ENCODE measurements at places on chromosomes 2 and 18. TPM values are rescaled to one million over a fixed set of nuclear protein-coding genes. Genes with fewer than 3 reads are reported as not detected.
A peak's percentile ranks its signal among the peaks of the same experiment; 100 is the strongest.

COL4A3 gene
- polyA plus RNA-seq = not detected

ADAM23 gene
- polyA plus RNA-seq = 0.67 TPM

OSR1 gene
- not detected for polyA plus RNA-seq

CYP27C1 gene
- not detected for polyA plus RNA-seq

UBE2E3 gene
- 50.8 TPM for polyA plus RNA-seq

FOXI3 gene
- not detected for polyA plus RNA-seq

FHL2 gene
- polyA plus RNA-seq = 1.6 TPM

FAM237A gene
- not detected for polyA plus RNA-seq

- no peak for DNase-seq
- H3K4me1 ChIP-seq = no peaks in the 10 kb centered on the region
- peaks cover 3% of the 10 kb centered on the region for H3K27me3 ChIP-seq
- no peak overlapping the region for H3K4me3 ChIP-seq
Measured at GRCh38 chr2:23330214-23330613, 54.8 kb upstream of the KLHL29 start.

DNA sequence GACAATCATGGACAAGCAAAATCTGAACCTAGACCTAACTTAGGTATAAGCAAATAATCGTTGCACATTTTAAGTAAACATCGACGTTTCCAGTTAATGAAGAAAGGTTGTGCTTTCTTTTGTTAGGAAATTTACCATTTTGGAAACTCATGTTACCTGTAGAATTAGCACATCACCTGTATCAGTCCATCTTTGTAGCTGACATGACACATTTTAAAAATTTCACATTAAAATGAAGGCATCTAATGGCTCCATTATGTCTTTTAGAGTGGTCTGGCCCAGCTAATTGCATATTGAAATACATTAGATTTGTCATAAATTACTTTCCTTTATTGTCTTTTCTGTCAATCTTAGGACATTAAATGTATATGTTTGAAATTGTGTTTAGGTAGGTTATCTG lies 119.0 kb upstream of the MGAT5 start:
- peaks cover 10% of the 10 kb centered on the region for H3K4me1 ChIP-seq
- H3K27me3 ChIP-seq = no peaks in the 10 kb centered on the region
- no peak for DNase-seq
- no peak overlapping the region for H3K4me3 ChIP-seq

DNA sequence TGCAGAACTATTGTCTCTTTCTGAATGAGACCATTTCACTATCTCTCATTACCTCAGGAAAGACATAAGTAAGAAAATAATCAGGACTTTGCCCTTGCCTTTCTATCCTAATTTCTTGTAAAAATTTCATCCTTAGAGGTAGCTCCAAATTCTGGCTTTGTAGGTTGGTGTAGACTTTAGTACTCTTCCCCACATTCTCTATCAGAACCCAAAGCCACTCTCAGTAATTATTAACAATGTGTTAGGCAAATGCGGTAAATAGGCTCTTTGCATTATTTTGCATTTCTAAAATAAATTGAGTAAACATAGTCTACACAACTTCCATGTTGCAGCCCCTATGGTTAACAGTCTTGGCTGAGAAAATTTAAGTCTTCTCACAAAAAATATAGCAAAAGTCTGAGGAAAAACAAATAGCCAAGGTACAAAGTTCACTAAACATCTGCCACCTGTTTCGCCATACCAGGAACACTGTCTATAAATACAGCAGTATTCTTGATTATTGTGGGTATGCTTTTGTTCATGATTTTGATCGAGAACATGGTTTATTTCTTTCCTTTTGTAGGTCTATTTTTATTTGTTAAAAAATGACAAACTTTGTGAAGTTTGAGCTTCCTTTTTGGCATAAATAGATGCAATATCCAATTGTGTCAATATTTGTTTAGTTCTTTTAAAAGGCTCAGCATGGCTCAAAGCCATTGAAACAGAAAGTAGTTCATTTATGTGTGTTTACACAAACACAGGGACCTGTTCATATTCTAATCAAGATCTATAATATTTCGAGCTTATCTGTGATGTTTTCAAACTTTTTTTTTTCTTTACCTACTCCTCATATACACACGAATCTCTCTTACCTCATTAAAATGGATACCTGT lies 1061.5 kb downstream of the CNTNAP5 start:
- no peak for DNase-seq
- no peak overlapping the region for H3K4me3 ChIP-seq
- H3K27ac ChIP-seq = no peak overlapping the region
- no peaks in the 10 kb centered on the region for H3K27me3 ChIP-seq

- H3K4me1 ChIP-seq = no peaks in the 10 kb centered on the region
- H3K27ac ChIP-seq = no peak overlapping the region
- DNase-seq = peak; percentile 27
Measured at GRCh38 chr2:118032169-118033013, 18.5 kb upstream of the CCDC93 start.

DNA sequence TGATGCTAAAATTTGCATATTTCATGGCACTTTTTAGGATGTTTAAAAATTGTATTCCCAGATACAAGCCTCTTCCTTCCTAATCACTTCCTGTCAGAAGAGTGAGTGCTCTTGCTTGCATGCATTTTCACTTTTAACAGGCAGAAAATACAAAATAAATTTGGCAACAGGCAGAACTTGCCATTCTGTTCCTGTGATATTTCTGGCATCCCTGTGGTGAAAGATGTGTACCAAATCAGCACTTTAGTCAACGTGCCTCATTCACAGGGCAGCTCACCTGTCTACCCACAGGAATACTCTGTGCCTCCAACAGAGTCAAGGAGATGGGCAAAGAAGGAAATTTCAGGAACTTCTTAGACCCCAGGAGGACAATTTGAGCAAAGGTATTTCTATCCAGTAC lies 360.9 kb downstream of the AKAIN1 start:
- no peaks in the 10 kb centered on the region for H3K27me3 ChIP-seq
- no peaks in the 10 kb centered on the region for H3K4me1 ChIP-seq
- H3K27ac ChIP-seq = no peak overlapping the region

GRCh38 chr2:183019718-183020442 lies 18.4 kb downstream of the NCKAP1 start:
- no peaks in the 10 kb centered on the region for H3K27me3 ChIP-seq
- no peak overlapping the region for H3K27ac ChIP-seq
- DNase-seq = no peak
- no peak overlapping the region for H3K4me3 ChIP-seq

- no peaks in the 10 kb centered on the region for H3K4me1 ChIP-seq
- no peaks in the 10 kb centered on the region for H3K27me3 ChIP-seq
- no peak for DNase-seq
- no peak overlapping the region for H3K27ac ChIP-seq
- H3K36me3 ChIP-seq = no peaks in the 10 kb centered on the region
- no peak overlapping the region for H3K4me3 ChIP-seq
Measured at GRCh38 chr18:10900435-10900834, 248.9 kb downstream of the PIEZO2 start.

DNA sequence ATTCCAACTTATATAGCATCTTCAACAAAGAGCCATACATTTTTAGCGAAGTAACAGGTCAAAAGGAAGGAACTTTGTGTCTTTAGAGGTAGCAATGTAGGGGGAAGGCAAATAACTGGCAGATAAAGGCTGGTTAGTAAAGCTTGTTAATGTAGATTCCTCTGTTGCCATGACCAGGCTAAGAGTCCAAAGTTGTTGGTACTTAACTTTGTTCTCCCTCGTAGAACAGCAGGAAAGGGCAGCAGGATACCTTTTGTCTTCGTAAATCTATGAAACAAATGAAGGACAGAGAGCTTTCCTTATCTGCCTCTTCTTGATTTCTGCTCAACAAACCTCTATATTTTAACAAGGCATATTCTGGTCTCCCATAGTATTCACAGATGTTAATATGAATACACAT lies 18.6 kb downstream of the ZBTB14 start:
- H3K4me1 ChIP-seq = no peaks in the 10 kb centered on the region

GRCh38 chr2:65278531-65278981 lies 50.9 kb downstream of the ACTR2 start:
- H3K4me3 ChIP-seq = no peak overlapping the region
- no peak for DNase-seq
- no peaks in the 10 kb centered on the region for H3K36me3 ChIP-seq

- H3K4me1 ChIP-seq = no peaks in the 10 kb centered on the region
- H3K27me3 ChIP-seq = no peaks in the 10 kb centered on the region
- H3K27ac ChIP-seq = no peak overlapping the region
- H3K36me3 ChIP-seq = no peaks in the 10 kb centered on the region
- no peak overlapping the region for H3K4me3 ChIP-seq
- DNase-seq = no peak
Measured at GRCh38 chr2:19337742-19338141, 20.7 kb downstream of the OSR1 start.

GRCh38 chr2:143957321-143957720 lies 562.6 kb downstream of the ZEB2 start:
- H3K36me3 ChIP-seq = no peaks in the 10 kb centered on the region
- no peaks in the 10 kb centered on the region for H3K4me1 ChIP-seq
- no peak overlapping the region for H3K27ac ChIP-seq
- no peaks in the 10 kb centered on the region for H3K27me3 ChIP-seq
- DNase-seq = no peak

DNA sequence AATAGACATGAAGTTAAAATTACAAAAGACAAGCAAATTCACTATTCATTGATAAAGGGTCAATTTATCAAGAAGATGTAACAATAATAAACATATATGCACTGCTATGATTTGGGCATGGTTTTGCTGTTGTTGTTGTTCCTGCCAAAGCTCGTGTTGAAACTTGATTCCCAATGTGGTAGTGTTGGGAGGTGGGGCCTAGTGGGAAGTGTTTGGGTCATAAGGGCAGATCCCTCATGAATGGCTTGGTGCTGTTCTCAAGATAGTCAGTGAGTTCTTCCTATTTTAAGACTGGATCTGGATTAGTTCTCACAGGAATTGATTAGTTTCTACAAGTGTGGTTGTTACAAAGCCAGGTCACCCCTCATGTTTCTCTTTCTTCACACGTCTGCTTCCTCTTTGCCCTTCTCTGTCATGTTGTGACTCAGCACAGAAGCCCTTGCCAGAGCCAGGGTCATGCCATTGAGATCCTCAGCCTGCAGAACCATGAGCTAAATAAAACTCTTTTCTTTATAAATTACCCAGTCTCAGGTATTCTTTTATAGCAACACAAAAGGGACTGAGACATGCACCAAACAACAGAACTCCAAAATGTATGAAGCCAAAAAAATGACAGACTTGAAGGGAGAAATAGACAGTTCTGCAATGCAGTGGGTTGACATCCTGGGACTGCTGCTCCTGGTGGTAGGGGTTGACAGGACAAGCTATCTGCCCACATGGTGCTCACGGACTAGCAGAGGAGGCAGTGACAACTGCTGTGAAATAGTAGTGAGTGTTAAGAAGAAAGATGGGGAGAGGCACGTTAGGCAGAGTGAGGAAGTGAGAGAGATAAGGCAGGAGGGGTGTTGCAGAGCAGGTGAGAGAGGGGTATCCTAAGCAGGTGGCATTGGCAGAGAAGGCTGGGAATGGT lies 18.6 kb upstream of the SKA1 start:
- no peak for DNase-seq
- H3K36me3 ChIP-seq = no peaks in the 10 kb centered on the region
- H3K4me1 ChIP-seq = no peaks in the 10 kb centered on the region
- H3K27ac ChIP-seq = no peak overlapping the region
- H3K27me3 ChIP-seq = no peaks in the 10 kb centered on the region

DNA sequence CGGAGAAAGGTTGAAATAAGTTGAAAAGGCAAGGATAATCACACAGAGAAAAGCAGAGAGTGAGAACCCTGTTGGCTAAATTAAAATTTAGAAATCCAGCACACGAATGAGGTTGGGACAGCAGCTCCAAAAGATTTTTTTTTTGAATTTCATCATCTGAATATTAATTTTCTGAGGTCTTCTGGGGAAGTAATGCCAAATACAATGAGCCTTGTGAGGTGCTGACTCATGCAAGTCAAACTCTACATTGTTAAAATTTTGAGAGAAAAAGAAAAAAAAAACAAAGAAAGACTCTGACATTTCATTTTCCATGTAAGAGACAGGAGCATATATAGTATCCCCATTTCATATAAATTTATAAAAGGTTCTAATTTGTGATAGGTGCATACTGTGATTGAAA lies 614.2 kb upstream of the CDH2 start:
- DNase-seq = no peak
- H3K36me3 ChIP-seq = no peaks in the 10 kb centered on the region
- no peaks in the 10 kb centered on the region for H3K4me1 ChIP-seq

- H3K27ac ChIP-seq = no peak overlapping the region
- no peak overlapping the region for H3K4me3 ChIP-seq
- no peaks in the 10 kb centered on the region for H3K36me3 ChIP-seq
- DNase-seq = no peak
- peaks cover 5% of the 10 kb centered on the region for H3K4me1 ChIP-seq
Measured at GRCh38 chr18:13394801-13395200, 176.2 kb downstream of the LDLRAD4 start.

- peaks cover 8% of the 10 kb centered on the region for H3K4me1 ChIP-seq
- no peaks in the 10 kb centered on the region for H3K27me3 ChIP-seq
- no peak overlapping the region for H3K27ac ChIP-seq
- no peak for DNase-seq
Measured at GRCh38 chr2:105428387-105429018, 29.7 kb upstream of the FHL2 start.

- no peak overlapping the region for H3K27ac ChIP-seq
- peaks cover 5% of the 10 kb centered on the region for H3K36me3 ChIP-seq
- no peaks in the 10 kb centered on the region for H3K27me3 ChIP-seq
- no peak overlapping the region for H3K4me3 ChIP-seq
Measured at GRCh38 chr2:109456776-109457175, 157.0 kb downstream of the SEPTIN10 start.

- no peaks in the 10 kb centered on the region for H3K4me1 ChIP-seq
- no peaks in the 10 kb centered on the region for H3K36me3 ChIP-seq
- H3K27ac ChIP-seq = no peak overlapping the region
- no peaks in the 10 kb centered on the region for H3K27me3 ChIP-seq
Measured at GRCh38 chr18:45336448-45336847, 278.8 kb upstream of the SLC14A2 start.

- no peaks in the 10 kb centered on the region for H3K36me3 ChIP-seq
- H3K27me3 ChIP-seq = no peaks in the 10 kb centered on the region
- no peak for DNase-seq
- no peak overlapping the region for H3K4me3 ChIP-seq
Measured at GRCh38 chr2:83079007-83079406, 1380.1 kb downstream of the SUCLG1 start.

GRCh38 chr2:210503725-210504191 lies 27.2 kb upstream of the LANCL1 start:
- H3K36me3 ChIP-seq = no peaks in the 10 kb centered on the region
- H3K4me3 ChIP-seq = no peak overlapping the region
- no peaks in the 10 kb centered on the region for H3K4me1 ChIP-seq
- H3K27me3 ChIP-seq = no peaks in the 10 kb centered on the region
- DNase-seq = no peak

DNA sequence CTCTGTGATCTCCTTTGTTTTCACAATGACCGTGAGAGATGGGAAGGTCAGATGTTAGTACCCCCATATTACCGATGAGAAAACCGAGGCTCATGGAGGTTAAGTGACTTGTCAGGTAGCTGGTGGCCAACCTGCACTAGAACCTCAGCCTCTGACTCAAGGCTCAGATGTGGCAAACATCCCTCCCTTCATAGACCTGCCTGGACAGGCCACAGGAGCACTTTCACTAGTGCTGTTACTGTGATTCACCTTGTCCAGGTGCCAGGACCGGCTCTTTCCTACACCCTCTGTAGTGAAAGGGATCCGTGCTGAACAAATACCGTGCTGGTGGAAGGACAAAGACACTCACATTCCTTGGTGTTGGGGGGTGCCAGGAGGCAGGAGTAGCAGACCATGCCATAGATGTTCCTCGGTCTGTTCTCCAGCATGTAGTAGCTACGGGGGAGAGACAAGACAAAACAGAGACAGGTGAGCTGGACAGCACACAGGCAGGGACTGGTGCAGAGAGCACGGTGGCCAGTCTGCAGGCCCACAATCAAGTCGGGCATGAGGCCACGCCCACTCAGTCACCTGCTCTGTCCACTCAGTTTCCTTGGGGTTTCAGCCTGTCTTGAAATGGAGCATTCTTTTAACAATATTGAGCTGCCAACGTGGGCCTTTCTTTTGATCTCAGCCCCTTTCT lies 65.9 kb downstream of the EDAR start:
- H3K4me1 ChIP-seq = peaks cover 4% of the 10 kb centered on the region
- no peak overlapping the region for H3K27ac ChIP-seq

All from naive thymus-derived CD4-positive, alpha-beta T cell (primary cell).